ENCODE measurements at places on chromosomes 3 and 15. TPM values are rescaled to one million over a fixed set of nuclear protein-coding genes. Genes with fewer than 3 reads are reported as not detected.

DNA sequence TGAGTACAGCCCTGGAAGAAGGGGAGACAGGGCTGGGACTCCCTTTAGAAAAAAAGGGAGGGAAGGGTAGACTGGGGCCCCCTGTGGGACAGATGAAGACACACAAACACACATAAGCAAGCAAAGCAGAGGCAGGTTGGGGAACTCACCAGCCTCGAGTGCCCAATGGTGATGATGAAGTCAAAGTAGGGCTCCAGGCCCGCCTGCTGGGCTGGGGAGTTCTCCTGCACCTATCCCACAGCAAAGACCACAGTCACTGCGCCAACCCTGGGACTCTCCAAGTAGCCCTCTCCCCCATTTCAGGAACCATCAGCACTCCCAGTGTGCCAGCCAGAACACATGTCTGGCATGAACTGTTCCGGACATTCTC, 4.1 kb downstream of the GORASP1 start:
- no peak for DNase-seq

DNA sequence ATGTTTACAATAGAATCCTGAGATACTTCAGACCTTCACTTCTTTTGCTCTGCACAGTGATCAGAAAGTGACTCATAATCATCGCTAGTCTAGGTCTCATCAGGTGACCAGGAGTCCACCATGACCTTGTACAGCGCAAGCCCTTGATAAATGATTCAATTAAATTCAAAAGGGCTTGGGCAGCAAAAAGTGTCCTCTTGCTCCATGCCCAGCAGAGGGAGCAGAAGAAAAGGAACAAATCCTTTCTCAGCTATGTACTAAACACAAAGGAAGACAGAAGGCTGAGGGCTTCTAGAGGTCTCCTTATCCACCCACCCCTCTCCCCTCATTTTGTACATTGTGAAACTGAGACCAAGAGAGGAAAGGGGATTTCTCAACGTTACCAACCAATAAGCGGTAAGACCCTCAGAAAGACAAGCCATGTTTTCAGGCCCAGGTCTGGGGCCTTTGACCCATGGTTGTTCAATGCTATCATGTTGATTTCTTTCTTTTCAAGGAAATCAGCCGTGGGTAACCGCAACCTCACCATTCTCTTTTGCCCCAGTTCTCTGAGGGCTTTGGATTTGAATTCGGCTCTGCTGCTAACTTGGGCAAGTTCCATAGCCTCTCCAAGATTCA, 74.8 kb downstream of the AQP9 start:
- no peak for DNase-seq

DNA sequence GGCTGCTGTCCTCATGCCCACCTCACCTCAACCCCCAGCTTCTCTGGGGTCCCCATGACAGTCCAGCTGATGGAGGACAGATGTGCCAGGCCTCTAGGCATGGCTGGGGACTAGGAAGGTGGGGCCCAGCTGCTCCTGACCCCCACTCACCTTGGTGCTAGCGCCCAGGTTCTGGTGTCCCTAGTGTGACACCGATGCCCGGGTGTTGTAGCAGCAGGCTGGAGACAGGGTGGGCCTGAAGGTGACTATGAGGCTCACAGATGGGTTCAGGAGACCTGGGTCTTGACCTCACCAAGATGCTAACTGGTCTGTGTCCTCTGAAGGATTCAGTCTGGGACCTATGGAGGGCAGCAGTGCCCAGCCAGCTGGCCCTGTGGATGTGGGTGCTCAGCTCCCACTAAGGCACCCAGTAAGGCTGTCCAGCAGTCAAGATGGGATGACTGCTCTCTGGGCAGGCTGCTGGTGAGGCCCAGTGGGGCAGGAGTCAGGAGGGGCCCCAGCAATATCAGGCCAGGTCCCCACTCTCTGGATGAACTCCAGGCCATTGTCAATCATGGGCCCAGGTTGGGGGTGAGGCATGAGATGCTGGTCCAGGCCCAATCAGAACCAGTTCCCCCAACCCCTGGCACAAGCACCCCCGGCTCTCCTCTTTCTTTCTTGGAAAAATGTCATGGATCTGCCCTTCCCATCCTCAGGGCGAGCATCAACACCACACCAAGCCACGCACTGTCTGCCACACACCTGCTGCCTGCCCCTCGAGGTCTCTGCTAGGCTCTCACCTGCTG, 33.0 kb downstream of the ALDH1L1 start:
- peak; percentile 8 for DNase-seq

- DNase-seq: no peak
Measured at GRCh38 chr3:38457111-38458003, 3.7 kb downstream of the ACVR2B start.

DNA sequence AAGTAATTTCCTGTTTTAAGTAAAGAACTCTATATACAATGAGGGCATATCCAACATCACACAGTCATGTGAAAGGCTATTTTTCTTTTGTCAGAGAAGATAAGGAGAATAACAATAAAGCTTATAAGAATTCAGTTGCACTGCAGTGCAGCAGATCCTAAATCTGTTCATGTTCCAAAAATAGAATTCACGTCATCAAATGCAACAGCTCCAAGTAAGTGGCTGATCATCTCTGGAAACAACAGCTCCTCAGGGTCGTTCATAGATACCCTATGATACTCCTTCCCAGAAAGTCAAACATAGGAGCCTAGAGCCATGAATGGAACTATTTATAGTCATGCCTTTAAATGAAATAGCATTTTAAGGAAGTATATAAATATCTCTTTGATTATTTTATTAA, 100.2 kb downstream of the FMN1 start:
- DNase-seq: no peak

GRCh38 chr3:176814285-176814684, 383.0 kb downstream of the TBL1XR1 start:
- DNase-seq: peak; percentile 24

- no peak for DNase-seq
Measured at GRCh38 chr3:134362670-134363380, 11.4 kb downstream of the AMOTL2 start.

GRCh38 chr3:27279123-27279522, 90.1 kb downstream of the NEK10 start:
- DNase-seq: no peak

The FBXW12 gene
- not detected for total RNA-seq

The RHCG gene
- not detected for total RNA-seq
